GM23248 (cell line): ENCODE measurements at places on chromosomes 5 and 9. TPM values are rescaled to one million over a fixed set of nuclear protein-coding genes. Genes with fewer than 3 reads are reported as not detected.

Gene CPEB4
- 11.6 and 16.3 TPM in 2 replicates for total RNA-seq

- DNase-seq: peak; percentile 95
Measured at GRCh38 chr5:111075520-111075919, 4.0 kb downstream of the TSLP start.

- no peak for DNase-seq
Measured at GRCh38 chr5:42429694-42430093, 6.5 kb downstream of the GHR start.

DNA sequence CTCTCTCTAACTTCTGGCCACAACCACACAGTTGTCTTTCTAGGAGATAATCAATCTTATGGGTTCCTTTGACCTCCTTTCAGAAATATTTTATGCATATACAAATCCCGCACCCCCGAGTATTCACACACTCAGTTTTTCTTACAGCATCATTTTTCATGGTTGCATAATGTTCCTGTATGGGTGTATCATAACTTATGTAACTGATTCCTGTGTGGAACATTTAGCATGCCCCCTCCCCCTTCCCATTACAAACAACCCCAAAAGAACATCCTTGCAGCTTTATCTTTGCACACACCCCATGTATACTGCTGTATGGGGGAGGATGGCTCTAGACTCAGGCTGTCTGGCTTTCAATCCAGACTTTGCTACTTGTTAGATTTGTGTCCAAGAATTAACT is 93.8 kb downstream of the PSD2 start:
- DNase-seq: no peak

- DNase-seq: no peak
Measured at GRCh38 chr5:174626369-174626920, 97.9 kb upstream of the MSX2 start.

GRCh38 chr9:132288966-132289365 is 65.8 kb downstream of the SETX start:
- no peak for DNase-seq

DNA sequence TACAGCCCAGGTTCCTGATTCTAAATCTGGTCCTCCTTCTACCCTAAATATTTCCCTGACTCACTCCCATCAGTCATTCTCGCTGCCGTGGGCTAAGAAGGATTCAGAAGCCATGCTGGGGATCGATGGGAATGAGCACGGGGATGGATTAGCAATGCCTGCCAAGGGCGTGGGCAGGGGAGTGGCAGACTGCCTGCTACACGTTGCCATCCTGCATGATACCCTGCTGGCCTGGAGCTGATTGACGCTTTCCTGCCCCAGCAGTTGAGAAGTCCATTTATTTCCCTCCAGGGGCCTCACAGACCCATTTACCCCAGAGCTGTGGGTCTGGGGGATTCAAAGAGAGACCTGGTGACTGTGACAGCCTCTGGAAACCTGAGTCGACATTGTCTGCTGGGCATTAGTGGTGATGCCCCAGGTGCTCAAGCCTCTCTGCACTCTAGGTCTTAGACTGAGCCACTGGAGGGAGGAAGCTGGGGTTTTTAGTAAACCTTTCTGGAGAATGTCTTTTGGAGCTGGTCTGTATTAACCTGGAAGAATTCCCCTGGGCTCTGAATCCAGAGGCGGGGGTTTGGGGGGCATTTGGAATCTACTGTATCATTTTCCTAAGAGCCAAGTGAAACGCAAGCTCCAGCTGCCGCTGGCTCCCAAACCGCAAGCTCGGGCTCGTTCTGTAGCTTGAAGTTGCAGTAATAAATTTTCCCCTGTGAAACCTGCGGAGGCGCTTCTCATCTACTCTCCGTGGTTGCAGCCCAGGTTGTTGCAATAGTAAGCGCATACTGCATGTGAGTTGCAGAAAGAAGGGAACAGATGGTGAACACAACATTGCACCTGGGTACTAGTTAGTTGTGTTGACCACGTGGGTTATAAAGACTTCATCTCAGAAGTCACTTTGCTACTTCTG is 76.3 kb upstream of the RAPGEF1 start:
- DNase-seq: peak; percentile 22
